ENCODE measurements at places on chromosomes 4 and X.

DNA sequence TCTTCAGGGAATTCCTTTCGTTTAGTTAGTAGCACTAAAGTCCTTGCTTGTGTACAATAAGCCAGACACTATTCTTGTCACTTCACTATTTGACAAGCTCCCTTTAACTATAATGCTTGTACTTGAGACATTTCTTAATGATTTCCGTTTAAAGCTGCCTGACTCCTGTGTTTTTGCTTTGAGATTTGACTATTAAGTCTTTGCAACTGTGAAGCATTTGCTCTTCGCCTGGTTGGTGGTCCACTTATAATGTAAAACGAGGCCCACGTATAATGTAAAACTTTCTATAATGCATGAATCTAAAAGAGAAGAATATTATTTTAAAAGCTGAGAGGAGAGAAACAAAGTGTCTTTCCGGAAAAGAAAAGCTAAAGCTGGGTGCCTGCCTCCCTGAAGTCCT lies 204.1 kb upstream of the FAM47C start:
- no peak for DNase-seq

DNA sequence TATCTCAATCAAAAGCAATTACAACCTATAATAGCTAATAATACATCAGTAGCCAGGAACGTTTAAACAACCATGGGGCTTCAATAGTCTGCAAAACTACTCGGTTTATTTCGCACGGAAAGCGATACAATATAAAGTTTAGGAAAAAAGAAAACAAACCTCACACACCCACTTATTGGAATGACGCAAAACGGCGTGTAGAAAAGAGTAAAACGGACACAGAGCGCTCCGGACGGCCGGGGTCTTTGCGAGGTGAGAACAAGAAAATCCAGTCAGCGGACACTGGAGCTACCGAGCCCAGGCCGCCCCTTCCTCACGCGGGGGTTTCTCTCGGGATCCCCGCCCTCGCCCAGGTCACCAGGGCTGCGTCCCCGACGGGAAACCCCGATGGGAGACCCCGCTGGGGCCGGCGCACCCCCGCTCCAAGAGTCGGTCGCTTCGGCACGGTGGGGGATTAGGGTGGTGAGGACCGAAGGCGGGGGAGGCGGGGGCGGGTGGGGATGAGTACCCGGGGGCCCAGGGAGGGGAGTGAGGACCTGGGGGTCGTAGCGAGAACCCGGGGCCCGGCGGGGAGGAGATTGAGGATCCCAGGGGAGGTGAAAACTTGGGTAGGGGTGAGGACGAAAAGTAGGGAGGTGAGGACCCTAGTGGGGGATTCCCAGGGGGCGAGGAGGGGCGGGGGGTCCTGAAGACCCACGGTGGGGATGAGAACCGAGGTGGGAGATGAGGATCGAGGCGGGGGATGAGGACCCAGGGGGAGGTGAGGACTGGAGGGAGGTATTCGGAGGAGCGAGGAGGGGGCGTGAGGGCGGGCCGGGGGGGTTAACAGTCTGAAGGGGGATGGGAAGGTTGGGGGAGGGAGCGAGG lies 737 bp downstream of the NELFA start:
- DNase-seq = no peak

DNA sequence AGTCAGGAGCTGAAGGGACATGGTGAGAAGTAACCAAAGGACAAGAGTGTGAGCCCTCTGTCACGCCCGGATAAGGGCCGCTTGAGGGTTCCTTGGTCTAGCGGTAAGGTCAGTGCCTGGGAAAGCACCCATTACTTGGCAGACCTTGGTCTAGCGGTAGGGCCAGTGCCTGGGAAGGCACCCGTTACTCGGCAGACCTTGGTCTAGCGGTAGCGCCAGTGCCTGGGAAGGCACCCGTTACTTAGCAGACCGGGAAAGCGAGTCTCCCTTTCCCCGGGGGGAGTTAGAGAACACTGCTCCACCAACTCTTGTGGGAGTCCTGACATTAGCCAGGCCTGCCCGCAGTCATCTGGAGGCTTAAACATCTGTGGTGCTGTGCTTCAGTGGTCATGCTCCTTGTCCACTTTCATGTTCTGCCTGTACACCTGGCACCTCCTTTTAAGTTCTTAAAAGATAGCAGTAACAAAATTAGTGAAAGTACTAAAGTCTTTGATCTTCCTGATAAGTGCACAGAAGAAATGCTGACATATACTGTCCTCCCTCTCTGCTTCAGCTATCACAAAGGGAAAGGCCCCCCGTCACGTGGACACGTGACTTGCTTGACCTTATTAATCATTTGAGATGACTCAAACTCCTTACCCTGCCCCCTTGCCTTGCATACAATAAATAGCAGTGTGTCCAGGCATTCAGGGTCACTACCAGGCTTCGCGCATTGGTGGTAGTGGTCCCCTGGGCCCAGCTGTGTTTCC lies 9.3 kb upstream of the SEC24B start:
- DNase-seq = no peak

DNA sequence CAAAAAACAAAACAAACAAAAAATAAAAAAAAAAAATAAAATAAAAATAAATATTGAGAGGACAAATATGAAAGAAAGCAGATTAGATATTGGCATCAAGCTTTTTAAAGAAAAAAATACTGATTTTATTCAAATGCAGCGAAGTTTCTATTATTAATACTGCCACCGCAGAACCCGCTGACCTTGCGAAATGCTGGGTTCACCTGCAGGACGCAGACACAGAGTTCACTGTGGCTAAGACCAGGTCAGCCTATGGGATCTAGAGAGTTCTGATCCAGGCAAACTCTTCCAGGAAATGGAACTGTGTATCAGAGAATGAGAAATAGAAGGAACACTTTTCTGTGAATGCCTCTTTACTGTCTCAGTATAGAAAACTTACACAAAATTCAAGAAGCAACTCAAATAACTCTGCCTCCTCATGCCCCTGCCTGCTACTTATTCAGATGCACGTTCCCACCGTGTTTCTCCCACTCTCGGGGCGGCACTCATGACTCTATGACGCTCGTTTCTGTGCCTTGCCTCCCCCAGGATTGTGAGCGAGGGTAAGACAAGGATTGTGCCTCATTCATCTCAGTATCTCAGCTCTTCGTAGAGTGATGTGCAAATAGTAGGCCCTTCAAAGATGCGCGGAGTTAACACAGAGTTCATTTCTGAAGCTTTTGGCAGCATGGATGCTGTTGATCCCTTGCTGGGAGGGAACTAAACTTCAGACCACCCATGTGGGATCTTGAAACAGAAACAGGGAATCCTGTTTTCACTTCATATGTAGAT lies 44.1 kb upstream of the TLR3 start:
- DNase-seq = no peak

- no peak for DNase-seq
Measured at GRCh38 chr4:85556283-85556682, 81.3 kb downstream of the ARHGAP24 start.

DNA sequence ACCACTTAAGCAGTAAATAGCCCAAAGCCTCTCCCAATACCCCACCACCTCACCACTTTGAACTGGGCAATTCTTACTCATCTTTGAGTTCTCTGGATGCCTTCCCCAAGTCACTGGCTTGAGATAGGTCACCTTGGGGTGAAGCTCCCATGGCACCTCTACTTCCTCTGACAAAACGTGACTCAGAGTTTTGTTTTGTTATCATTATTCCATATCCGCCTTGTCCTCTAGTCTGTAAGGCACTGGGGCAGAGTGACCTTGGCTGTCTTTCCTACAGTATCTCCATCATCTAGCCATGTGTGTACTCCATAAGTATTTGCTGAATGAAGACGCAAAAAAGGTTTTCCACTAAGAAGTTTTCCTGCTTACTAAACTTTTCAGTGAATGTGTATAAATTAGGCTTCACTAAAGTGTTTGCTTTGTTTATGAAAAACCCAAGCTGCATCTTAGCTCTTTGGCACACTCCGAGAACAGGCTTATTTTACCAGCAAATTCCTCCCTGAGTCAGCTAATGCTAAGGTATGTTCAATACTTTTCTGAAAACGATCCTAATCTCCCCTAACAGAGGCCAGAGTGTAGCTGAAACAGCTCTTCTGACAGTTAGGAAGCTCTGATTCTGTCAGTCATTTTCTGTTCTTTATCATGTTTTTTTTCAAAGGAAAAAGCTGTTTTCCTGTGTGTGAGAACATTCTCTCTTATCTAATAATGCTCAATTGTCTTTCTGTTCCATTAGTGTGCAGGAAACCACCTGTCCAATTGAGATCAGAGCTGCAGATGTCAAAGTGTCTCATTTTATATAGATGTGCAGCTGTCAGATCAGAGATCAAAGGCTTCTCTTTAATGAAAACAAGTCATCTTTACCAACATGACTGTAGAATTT lies 30.2 kb upstream of the TSPAN5 start:
- no peak for DNase-seq

- no peak for DNase-seq
Measured at GRCh38 chrX:18272222-18272621, 51.5 kb upstream of the BEND2 start.

- no peak for DNase-seq
Measured at GRCh38 chrX:100695991-100696390, 35.9 kb downstream of the SYTL4 start.

- DNase-seq = no peak
Measured at GRCh38 chrX:3712051-3712869, 1.2 kb downstream of the PRKX start.

GRCh38 chr4:53348046-53348445 lies 17.8 kb downstream of the SCFD2 start:
- no peak for DNase-seq

DNA sequence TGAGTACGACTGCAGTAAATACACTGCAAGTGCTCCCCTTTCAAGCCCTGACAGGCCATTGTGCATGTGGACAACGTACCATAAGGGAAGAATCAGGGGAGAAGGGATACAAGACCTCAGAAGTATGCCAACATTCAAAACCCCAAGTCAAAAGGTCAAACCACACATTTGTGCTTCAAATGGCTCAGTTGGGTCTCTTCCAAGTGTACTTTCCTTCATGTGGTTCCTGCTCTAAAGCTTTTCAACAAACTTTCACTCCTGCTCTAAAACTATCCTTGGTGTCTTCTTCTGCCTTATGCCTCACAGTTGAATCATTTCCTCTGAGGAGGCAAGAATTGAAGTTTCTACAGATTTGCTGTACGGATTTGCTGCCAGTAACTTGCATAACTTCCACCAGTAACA lies 305.7 kb upstream of the SLIT2 start:
- no peak for DNase-seq

DNA sequence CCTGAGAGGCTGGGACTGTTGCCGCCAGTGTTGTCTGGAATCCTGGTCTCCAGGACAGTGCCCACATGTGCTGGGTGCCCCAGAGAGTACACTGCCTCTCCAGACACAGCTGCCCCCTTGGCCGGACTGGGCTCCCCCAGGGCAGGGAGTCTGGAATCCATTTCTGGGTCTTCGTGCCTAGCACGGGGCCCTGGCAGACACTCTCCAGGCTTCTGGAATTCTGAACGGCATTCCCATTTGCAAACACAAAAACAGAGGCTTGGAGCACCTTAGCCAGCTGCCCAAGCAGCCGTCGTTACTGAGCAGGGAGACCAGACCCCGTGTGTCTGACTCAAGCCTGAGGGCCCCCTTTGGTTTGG lies 20.8 kb downstream of the HMX1 start:
- no peak for DNase-seq

GRCh38 chr4:13635286-13635799 lies 7.8 kb upstream of the BOD1L1 start:
- no peak for DNase-seq

DNA sequence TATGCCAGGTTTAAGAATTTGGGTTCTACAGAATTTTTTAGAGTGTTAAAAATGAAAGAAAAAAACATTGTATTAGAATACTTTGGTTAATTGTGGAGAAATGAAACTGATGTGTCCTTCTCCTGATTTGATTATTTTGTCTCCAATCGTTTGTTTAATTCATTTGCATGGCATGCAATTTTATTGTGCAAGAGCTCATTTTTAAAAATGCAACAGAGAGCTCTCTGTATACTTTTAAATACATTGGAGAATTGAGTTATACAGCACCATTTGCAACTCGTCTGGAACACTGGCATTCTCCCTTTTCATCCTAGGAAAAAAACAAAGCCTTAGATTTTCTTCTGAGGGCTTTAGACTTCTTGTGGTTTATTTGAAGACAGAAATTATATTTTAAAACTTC lies 689 bp downstream of the EXOC1L start:
- DNase-seq = no peak

GRCh38 chr4:127783955-127784770 lies 2.0 kb downstream of the HSPA4L start:
- DNase-seq = no peak

- no peak for DNase-seq
Measured at GRCh38 chr4:159776961-159777360, 674.1 kb downstream of the RAPGEF2 start.

DNA sequence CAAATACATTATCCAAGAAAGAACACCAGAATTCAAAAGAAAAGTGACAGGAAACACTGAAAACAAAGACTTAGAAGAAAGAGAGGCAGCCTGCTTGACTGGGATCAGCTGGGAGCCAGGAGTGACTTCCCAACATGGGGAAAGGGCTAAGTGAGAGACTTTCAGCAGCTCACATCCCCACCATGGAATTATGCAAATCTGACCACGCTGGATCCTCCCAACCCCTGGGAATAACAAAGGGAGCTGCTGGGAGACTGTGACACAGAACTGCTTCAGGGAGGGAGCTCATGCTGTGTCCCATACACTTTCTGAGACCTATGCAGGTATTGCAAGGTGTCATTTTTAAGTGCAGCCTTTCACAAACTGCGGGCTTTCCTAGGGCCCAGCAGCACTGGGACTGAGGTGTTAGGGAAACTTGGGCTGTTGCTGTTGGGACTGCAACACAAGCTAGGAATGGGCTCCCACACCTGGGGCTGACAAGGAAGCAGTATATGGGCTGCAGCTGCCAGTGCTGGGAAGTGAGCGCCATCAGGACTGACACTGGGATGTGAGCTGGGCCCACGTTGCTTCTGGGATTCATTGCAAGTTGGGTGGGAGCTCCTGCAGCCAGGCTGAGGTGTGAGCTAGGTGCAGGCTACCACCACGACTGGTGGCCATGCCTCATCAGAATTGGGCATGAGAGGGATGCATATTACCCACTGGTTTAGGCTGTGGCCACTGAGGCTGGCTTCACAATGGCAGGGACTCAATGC lies 139.1 kb downstream of the KDR start:
- DNase-seq = no peak

GRCh38 chr4:141338238-141338637 lies 117.5 kb downstream of the ZNF330 start:
- DNase-seq = no peak

DNA sequence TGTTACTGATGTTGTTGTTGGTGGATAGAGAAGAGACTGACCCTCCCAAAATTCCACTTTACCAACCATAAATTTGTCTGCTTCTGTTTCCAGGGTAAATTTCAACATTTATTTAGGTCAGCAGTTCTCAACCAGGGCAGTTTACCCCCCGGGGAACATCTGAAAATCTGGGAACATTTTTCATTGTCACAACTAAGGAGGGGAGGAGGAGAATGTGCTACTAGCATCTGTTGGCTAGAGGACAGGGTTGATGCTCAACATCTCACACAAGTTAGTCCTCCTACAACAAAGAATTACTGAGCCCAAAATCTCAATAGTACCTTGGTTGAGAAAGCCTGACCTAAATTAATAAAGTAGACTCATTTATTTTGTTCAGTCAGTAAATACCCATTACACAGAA lies 25.7 kb downstream of the KCTD8 start:
- DNase-seq = no peak
